CD4-positive, alpha-beta T cell treated with Interleukin-6 at 100 ng/mL for 8 hours (primary cell): ENCODE measurements at places on chromosomes 6 and 20.

DNA sequence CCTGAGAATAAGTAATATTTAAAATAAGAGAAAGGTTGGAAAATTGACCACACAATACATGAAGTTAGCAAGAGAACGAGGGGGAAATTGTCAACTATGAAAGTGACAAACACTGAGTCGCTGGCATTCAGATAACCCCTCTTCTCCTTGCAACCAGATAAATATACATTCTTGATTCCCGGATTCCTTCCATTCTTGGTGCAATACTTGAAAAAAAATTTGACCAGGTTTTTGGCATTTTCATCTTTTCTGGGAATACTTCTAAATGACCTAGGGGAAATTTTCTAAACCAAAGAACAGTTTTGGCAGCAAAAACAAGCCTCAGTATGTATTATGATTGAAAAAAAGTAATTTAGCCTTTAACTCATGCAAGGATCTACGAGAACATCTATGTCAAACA, 164.0 kb downstream of the PDE7B start:
- no peak for DNase-seq

DNA sequence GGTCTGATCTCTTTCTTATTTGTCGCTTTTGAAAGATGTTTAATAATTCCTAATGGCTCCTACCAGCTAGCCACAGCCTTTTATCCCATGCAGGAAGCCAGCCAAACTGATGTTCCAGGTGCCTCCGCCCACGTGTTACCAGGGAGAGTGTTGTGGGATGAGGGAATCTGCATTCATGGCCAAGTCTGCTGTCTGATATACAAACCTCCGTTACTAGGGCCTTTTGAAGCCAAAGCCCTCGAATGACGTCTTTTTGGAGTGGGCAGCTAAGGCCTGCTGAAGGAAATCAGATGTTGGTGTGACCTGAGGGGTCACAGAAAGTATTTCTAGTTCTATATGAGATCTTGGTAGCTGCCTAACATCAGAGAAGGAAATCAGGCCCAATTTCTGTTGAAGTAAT, 21.3 kb downstream of the STK35 start:
- DNase-seq, result no peak

- DNase-seq, result no peak
These were observed 545.2 kb upstream of the MAN1A1 start for GRCh38 chr6:119894811-119895210.

DNA sequence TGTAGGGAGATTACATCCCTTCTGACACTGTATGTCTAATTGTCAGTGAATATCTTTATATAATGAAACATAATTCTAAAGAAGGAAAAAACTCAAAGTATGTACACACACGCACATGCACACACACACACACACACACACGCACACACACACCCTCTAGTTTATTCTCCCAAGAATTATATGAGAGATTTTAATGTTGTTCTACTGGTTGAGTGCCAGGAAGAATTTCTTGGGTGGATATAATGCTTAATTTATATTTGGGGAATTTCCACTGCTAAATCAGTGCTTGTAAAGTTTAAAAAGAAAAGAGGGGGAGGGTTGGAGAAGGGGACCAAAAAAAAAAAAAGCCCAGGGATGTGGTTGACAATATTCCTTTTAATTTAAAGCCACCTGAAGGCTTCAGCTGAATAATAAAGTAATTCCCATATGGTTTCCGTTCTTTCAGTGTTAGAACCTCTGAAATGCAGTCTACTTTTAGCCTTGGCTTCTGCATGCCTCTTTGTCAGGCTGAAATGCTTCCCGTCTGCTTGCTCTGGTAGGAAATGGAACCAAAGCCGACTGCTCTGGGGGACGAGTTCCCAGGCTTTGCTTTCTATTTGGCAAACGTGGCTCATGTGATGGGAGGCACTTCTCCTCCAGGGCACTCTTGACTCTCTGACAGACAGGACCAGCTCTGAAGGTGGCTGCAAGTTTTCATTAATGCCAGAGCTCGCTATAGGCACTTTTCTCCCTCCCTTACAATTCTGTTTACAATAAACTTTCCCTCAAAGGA, 225.4 kb downstream of the PRL start:
- no peak for DNase-seq

GRCh38 chr6:142943711-142944123, 1.3 kb downstream of the HIVEP2 start:
- DNase-seq, result peak; percentile 53

DNA sequence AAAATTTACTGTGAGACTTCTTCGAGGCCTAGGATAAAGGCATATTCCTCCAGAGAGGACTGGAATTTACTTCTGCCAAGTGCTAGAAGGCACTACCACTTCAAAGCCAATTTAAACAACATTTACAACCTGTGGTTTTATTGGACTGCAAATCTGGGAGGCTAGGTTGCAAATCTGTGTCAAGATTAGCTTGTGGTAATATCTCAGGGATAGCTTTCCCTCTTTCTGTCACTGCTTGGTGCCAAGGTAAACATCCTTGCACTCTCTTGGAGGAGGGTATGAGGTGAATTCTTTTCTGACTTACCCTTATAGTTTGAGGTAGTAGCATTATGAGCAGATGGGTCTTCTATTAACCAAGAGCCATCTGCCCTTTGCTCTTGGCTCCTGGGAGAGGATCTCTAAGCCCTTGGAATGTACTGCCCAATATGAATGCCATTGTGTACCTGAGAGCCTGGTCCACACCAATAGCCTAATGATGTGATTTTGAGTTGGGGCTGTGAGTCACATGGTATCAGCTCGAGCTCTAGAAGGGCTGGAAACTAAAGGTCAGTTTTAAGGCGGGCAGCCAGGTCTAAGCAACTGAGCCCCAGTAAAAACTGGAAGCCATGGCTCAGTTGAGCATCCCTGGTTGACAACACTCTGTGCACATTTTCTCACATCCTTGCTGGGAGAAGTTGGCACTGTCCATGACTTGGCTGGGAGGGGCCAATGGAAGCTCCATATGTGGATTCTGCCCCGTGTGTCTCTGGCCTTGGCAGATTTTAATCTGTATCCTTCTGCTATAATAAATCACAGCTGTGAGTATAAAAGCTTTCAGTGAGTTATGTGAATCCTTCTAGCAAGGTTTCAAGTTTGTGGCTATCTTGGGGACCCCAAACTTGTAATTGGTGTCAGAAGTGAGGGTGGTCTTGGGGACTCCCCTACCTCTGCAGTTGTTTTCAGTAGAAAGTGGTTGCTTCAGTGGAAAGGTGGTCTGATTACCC, 188.1 kb downstream of the UBE3D start:
- no peak for DNase-seq

GRCh38 chr20:22529150-22530019, 55.0 kb downstream of the FOXA2 start:
- no peak for DNase-seq

DNA sequence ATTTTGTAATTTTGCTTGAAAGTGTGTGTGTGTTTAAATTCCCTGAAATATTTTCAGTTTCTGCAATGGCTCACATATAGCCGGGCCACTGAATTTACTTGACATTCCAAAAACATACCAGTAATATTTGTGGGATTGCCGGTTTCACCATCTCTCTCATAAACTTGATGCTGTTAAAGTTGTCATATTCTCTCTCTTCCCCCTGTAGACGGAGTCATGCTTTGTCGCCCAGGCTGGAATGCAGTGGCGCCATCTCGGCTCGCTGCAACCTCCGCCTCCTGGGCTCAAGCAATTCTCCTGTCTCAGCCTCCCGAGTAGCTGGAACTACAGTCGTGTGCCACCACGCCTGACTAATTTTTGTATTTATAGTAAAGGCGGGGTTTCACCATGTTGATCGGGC, 122.1 kb downstream of the TIAM2 start:
- no peak for DNase-seq

- DNase-seq, result no peak
These were observed 3.0 kb upstream of the GRM4 start for GRCh38 chr6:34148631-34149451.
